Stimulated activated effector memory CD8-positive, alpha-beta T cell treated with anti-CD3 and anti-CD28 coated beads, Interleukin-12 subunit alpha, Interleukin-12 subunit beta, amount 100 ng/mL, for 72 hours (primary cell): ENCODE measurements at places on chromosomes 16 and 17.

DNA sequence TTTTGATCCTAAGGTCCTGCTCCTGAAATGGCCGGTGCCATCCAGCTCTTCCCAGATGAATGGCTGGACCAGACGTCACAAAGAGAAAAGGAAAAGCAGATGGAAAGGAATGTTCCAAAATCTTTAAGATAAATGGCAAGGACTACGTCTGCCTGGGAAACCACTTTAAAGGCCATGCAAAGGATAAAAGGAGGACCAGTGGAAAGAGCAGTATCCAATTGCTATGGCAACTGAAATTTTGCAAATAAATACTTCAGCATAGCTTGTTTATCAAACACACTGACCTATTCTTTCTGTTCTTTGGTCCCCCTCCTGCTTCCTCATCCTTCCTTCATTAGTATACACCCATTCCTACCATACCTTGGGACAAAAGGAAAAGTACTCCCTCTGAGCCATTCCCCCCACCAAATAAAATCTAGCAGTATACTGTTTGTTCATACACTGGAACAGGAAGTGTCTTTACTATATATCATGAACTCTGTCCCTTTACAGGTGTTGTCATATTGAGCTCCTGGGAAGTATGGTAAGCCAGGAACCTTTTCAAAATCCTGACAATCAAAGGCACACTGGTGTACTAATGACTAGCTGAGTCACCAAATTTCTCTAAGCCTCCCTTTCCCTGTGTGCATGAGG, 37.2 kb upstream of the NUFIP2 start:
- no peak for DNase-seq

GRCh38 chr17:4856937-4857314, 23.8 kb downstream of the MINK1 start:
- no peak for DNase-seq

- DNase-seq: no peak
These were observed 47.5 kb downstream of the SNTB2 start for GRCh38 chr16:69234460-69234859.

GRCh38 chr16:17930280-17930679, 406.3 kb downstream of the NPIPA8 start:
- no peak for DNase-seq

- DNase-seq: no peak
These were observed 405.6 kb upstream of the TOM1L1 start for GRCh38 chr17:54494721-54495715.

- no peak for DNase-seq
These were observed 67.8 kb upstream of the FA2H start for GRCh38 chr16:74842413-74842812.

DNA sequence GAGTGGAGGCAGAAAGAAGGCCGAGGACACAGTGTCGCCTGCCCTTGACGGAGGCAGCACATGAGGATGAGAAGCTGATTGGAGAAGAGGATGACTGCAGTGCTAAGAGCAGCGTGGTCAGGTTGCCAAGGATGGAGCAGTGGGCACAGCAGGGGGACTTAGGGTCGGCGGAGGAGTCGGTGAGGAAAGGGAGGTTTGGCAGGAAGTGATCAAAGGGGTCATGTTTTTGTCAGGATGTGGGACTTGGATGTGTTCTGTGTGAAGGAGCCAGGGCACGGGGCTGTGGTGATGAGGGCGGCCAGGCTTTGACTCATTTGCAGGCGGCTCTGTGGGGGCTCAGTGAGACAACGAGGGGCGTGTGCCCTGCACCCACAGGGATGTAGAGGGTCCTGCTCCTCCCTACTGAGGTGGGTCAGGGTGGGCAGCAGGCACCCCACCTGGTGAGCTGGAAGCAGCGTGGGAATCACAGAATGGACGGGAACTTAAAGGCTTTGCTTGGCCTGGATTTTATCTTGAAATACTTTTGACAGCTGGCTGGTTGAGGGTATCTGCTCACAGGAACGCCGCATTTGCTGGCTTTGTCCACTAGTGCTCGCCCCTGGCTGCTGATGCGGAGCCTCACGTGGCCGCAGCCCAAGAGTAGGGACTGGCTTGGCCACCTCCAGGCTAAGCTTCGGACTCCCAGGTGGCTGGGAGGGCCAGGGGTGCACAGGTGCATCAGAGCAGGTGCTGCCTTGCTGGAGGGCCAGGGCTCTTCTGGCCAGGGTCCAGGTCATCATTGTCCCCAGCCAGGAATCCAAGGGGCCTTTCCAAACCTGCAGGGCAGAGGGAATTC, 6.0 kb downstream of the MPG start:
- DNase-seq: no peak

DNA sequence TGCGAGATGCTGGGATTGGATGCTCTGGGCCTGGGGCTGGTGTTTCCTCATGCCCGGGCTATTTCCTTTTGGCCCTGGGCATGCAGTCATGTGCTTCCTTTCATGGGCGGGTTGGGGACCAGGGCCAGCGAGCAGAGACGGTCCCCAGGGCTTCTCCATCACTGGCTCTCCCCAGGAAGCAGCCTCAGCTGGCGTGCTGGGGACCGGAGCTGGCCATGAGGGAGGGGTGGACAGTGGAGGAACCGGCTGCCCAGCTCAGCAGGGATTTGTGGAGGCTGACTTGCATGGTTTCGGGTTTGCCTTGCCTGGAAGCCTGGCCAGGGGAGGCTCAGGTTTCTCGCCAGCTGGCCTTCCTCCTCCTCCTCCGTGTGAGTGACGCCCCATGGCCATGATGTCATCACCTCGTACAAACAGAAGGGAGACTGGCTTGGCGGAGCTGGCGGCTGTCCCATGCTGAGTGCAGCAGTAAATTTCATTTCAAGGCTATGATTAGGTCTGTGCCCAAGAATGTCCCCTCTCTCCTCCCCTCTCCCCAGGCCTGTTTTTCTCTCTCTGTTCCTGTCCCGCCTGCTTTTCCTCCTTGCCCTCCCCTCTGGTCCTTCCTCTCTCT, 8.9 kb upstream of the TIMP2 start:
- no peak for DNase-seq

DNA sequence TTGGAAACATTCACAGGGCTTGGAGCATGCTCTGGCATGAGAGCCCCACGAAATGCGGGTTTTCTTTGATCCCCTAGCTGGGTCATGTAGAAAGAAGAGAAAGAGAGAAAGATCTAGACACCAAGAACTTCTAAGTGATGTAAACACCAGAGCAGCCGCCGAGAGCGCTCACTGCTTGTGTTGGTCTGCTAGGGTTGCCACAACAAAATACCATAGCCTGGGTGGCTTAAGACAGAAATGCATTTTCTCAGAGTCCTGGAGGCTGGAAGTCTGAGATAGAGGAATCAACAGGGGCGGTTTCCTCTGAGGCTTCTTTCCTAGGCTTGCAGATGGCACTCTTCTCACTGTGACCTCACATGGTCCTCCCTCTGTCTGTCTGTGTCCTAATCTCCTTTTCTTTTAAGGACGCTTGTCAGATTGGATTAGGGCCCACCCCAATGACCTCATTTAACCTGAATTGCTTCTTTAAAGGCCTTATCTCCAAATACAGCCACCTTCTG, 139.5 kb downstream of the CYLD start:
- DNase-seq: peak; percentile 29

- DNase-seq: no peak
These were observed 1.5 kb downstream of the TOB1 start for GRCh38 chr17:50864747-50865059.

- peak; percentile 70 for DNase-seq
These were observed 118.0 kb upstream of the ZNF469 start for GRCh38 chr16:88264641-88265285.

DNA sequence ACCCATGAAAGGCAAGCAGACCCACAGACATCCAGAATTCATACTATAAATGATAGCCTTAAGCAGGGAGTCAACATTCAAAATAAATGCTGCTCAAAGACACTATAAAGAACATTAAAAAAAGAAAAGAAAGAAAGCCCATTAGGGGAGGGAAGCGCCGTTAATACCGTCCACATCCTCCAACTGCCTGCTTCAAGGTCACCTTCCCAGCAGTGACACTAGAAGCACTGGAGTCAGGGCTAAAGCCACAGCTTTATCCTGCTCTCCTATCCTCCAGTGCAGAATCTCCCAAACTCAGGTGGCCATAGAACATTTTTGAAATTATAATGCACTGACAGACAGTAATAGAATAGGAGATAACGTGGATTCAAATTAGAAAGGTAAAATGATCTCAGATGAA, 59.4 kb downstream of the TEX2 start:
- no peak for DNase-seq

GRCh38 chr16:3096362-3096761, 2.7 kb downstream of the ZSCAN10 start:
- DNase-seq: no peak

DNA sequence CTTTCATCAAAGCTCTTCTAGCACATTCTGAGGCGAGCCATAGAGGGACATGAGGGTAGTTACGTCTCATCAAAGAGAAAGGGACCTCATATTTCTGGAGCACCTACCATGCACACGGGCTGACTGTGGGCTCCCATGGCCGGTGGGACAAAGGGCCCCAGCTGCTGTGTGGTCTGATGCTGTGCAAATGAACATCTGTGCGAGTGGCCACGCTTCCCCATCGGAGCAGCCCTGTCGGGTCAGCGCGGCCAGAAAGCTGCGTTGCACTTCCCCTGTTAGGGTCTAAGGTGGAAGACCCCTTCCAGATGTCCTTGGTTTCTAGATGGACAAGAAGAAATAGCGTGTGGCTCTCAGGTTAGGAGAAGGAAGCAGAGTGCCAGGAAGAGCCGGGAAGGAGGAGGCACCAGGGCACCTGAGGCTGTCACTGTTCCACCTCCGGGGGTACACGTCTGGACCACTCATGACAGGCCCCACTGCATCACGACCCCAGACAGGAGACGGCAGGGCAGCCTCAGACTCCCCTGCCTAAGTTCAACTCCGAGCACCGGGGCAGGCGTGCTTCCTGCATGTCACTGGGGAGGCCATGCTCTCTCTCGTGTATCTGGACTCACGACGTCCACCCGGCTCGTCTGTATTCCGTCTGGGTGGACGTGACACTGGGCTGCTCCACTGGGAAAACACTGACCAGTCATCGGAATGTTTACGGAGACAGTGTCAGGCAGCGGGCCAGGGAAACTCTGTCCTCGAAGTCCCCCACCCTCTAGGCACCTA, 8.5 kb upstream of the BAIAP2 start:
- DNase-seq: no peak

GRCh38 chr17:64146418-64147109, 16.6 kb upstream of the ERN1 start:
- DNase-seq: peak; percentile 81

- no peak for DNase-seq
These were observed 42.0 kb downstream of the TBX21 start for GRCh38 chr17:47774987-47775580.

DNA sequence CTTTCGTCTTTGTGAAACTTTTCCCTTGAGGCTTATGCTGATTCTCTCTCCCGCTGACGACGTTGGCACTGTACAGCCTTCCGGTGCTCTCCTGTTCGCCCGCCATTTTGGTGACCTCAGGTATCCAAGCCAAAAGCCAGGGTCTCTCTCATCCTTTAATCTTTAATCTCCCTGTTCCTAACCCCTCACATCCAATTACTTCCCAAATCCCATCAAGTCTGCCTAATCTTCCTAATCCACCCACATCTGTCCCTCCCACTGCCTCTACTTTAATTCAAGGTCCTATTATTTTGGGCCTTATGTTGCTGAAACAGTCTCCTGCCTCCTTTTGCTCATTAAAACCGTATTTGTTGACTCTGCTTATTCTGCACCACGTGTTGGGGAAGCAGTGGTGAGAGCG, 7.3 kb downstream of the WRAP53 start:
- DNase-seq: no peak

DNA sequence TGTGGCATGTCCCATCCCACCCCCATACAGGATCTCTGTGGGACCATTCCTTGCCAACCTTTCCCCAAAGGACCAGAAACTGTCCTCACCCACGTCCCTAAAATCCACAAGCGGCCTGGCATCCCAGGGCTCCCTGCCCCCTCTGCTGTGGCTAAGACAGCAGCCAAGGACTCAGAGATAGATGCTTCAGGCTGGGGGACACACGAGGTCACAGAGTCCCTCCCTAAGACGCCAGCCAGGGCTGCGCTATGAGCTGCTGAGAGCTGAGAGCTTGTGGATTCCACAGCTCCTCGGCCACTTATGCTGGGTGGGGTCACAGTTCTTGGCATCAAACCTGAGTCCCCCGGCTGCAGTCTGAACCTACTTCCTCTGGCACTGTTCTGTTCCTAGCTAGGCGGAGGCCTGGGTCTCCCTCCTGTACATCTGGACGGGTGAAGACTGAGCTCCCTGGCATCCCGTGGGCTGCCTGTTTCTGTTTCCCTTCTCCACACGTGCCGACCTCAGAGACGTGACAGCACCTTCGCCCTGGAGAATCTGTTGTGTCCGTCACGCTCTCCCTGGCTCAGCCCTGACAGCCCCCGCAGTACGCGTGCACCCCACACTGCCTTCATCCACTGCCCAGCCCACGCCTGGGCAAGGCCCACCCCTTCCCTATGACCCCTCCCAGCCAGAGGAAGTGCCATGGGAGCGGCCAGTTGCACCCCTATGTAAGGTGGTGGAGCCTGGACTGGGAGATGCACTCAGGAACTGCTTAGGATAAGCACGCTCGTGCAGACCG, 61.2 kb downstream of the ENGASE start:
- DNase-seq: no peak

GRCh38 chr16:872436-873242, 72.1 kb upstream of the GNG13 start:
- DNase-seq: no peak

GRCh38 chr17:5962371-5962770, 107.8 kb upstream of the WSCD1 start:
- no peak for DNase-seq

DNA sequence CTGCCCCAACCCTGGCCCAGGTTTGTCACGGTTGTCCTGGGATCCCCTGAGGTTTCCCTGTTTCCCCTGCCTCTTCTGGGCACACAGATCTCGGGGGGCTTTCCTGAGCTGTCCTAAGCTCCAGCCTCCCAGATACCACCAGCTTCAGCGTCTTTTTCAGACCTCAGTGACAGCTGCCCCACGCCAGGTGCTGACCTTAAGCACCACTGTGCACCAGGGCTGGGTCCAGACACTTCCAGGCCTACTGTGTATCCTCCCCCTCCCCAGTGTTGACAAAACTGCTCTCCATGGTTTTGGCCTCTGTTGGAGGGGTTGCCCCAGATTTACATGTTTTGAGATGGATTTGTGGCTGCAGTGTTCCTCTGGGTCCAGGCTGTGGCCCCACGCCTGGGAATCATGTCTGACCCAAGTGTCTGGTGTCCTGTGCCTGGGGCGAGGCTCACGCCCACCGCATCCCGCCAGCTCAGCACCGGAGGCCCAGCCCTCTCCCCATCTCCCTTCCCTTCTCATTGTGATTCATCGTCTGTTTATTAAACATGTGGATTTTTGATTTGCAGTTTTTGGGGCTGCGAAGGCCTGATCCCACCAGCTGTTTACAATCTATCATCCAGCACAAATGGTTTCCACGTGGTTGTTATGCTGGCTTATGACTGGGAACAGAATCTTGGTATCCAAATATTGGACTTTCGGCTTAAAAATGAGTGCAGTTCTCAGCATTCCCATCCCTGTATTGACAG, 82.1 kb downstream of the METRNL start:
- no peak for DNase-seq

GRCh38 chr17:1130191-1130590, 49.6 kb downstream of the ABR start:
- no peak for DNase-seq

DNA sequence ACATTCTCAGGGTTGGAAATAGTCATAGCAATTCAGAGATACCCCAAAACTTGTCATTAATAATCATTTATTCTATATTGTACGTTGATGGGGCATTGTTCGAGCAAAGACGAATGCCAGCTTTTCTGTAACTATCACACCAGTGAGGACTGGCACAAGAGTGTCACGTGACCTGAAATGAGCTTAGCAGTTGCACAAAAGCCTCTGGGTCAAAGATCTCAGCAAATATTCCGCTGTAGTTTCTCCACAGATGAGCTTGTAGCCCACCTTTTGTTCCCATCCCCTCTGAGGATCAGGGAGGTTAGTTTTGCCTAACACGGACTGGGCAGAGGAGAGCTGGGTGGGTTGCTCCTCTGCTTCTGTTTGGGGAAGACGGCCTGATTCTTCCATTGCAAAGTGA, 18.2 kb downstream of the IRX3 start:
- DNase-seq: no peak
